ENCODE measurements at places on chromosomes 3 and 15.

- DNase-seq = no peak
Measured at GRCh38 chr3:98900265-98901118, 1.0 kb downstream of the DCBLD2 start.

- no peak for DNase-seq
Measured at GRCh38 chr15:87639305-87640011, 617.1 kb downstream of the NTRK3 start.

DNA sequence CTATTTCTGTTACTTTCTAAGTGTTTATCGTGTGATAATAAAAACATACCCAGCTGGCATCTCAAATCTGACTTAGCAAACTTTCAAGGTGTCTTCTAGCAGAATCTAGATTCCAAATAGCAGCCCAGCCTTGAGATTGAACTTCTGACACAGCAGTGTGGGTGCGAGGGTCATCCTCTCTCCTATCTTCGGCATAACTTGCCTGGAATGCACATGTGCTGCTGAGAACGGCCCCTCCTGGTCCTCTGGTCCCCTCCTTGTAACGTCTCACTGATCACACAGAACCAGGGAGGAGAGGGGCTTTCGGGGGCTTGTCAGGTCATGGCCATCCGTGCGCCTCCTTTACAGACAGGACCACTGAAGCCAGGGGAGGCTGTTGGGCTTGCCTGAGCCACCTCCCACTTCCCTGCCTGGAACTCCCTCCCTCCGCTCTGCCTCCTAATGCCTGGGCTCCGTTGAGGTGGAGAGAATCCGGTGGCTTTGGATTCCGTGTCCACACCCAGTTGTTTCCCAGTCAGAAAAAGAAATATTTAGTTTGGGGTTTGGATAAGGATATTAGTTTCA, 344.4 kb upstream of the C2CD4B start:
- DNase-seq = no peak

GRCh38 chr3:87236093-87236492, 9.0 kb downstream of the CHMP2B start:
- no peak for DNase-seq

GRCh38 chr3:197139586-197139985, 110.0 kb upstream of the MELTF start:
- DNase-seq = no peak

All from hematopoietic multipotent progenitor cell treated with erythropoietin and hydrocortisone succinate and interleukin-3 and kit ligand, for 6 days (in vitro differentiated cells).